ENCODE measurements at places on chromosomes 2 and 18.

GRCh38 chr2:88010136-88010535 is 6.2 kb downstream of the RNU2-63P start:
- DNase-seq: no peak

DNA sequence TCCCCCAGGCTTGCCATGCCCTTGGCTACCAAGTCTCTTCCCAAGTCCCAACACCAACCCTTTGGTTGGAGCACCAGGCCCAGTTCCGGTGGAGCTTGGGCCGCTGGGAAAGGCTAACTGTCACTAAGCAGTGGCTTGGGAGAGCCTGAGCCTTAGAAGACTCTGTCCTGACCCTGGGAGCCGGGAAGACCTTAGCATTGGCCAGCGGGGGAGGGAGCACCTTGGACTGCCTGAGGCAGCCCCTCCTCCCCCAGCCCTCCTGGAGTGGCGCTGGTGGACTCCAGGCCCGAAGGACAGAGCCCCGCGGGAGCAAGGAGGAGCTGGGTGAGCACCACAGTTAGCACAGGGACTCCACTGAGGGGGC is 62.5 kb upstream of the POMC start:
- no peak for DNase-seq

- DNase-seq: no peak
Observed at GRCh38 chr2:96806468-96807126, 9.5 kb upstream of the CNNM3 start.

DNA sequence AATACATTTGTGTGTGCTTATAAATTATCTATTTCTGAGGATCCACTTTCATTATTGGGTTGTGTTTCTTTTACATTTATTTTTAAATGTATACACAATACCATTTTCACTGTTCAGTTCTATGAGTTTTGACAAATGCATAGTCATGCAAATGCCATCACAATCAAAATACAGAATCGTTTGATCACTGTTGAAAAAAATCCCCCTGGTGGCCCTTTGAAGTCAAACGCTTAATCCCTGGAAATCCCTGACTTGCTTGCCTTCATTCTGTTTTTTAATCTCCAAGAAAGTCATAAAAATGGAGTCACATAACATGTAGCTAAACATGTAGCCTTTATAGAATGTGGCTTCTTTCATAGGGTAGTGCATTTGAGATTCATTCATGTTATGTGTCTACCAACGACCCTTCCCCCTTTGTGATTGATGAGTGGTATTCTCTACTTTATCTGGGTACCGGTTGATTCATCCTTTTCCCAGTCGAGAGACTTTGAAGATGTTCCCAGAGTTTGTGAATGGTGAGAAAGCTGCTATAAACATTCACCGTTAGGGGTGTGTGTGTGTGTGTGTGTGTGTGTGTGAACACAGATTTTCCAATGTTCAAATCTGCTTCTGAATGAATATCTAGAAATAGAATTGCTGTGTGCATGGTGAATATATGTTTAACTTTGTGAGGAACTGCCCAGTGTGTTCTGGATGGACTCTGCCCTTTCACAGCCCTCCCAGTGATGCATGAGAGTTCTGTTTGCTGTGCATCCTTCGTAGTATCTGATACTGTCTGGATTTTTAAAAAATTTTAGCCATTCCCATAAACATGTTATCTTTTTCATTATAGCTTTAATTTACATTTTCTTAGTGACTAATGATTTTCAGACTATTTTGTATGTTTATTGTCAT is 173.6 kb downstream of the GALR1 start:
- no peak for DNase-seq

GRCh38 chr2:36707050-36707449 is 10.5 kb downstream of the VIT start:
- no peak for DNase-seq

- DNase-seq: no peak
Observed at GRCh38 chr2:232993231-232993821, 19.7 kb downstream of the NGEF start.

DNA sequence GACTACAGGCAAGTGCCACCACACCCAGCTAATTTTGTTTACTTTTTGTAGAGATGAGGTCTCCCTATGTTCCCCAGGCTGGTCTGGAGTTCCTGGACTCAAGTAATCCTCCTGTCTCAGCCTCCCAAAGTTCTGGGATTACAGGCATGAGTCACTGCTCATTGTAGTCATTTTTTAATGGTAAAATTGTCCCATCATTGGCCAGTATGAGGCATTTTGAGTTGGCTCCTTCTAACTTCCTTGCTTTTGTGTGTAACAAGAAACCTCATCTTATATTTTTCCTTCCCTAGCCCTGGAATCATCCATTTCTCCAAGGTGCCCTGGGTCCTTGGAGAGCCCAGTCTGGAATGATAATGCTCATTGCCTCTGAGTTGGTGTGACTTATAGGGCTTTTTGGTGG is 148.5 kb downstream of the INHBB start:
- DNase-seq: no peak

- peak; percentile 29 for DNase-seq
Observed at GRCh38 chr2:118848381-118849225, 1.2 kb upstream of the EN1 start.

GRCh38 chr2:199907008-199907714 is 3.9 kb upstream of the C2orf69 start:
- no peak for DNase-seq

- no peak for DNase-seq
Observed at GRCh38 chr18:48565105-48565504, 26.3 kb downstream of the CTIF start.

GRCh38 chr2:37630301-37630700 is 41.1 kb downstream of the CDC42EP3 start:
- no peak for DNase-seq

- DNase-seq: no peak
Observed at GRCh38 chr2:121722479-121722878, 14.2 kb downstream of the NIFK start.

GRCh38 chr2:33021542-33022227 is 74.9 kb downstream of the LTBP1 start:
- no peak for DNase-seq

DNA sequence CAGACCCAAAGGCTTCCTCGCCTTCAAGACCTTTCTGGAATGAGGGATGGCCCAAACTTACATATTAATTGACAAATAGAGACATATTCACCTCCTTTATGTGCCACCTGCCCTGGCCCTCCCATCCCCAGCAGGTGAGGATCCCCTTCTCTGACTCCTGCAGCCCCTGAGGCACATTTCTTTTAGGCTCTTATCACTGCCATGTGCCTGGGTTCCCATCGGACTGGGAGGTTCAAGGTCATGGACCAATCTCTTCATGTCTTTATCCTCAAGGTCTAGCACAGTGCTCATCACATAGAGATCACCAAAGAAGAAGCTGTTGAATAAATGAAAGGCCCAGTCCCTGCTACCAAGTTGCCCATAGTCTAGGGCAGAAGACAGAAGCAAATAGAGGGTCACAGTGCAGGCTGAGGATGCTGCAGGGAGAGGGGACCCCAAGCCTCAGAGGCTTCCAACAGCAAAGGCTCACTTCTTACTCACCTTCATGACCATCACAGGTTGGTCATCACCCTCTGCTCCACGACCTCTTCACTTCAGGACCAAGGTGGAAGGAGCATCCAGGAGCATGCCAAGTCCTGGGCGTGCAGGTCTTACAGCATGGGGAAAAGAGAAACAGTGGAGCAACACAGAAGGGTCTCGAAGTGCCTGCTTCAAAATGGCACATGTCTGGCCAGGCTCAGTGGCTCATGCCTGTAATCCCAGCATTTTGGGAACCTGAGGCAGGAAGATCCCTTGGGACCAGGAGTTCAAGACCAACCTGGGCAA is 193.9 kb downstream of the SMAD2 start:
- DNase-seq: no peak

- no peak for DNase-seq
Observed at GRCh38 chr18:46958209-46958608, 40.8 kb downstream of the KATNAL2 start.

DNA sequence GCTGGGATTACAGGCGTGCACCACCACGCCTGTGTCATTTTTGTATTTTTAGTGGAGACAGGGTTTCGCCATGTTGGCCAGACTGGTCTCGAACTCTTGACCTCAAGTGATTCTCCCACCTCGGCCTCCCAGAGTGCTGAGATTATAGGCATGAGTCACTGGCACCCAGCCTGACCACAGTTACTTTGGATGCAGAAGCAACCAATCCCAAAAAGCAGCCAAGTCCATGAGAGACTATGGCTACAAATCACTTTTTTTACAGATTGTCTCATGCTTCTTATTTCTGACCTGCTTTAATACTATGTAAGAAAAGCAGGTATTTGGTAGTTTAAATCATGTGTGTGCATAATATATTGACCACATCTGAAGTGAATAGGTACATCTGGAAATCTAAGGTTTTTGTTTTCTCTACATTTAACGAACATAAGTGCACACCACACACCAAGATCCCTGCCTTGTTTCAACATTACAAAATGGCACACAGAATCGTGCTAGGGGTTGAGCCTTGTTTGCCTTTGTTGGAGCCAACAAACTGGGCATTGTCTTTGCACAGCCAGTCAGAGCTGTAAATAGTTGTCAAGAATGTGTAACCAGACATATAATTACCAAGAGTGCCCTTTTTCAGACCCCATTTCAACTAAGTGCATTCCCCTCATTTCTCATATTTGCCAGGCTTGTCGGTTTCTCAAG is 18.3 kb upstream of the MAP4K4 start:
- DNase-seq: no peak

- no peak for DNase-seq
Observed at GRCh38 chr2:48009256-48009655, 103.0 kb upstream of the FBXO11 start.

- no peak for DNase-seq
Observed at GRCh38 chr2:138275881-138276280, 225.7 kb upstream of the SPOPL start.

GRCh38 chr2:156908825-156909224 is 348.7 kb upstream of the GALNT5 start:
- DNase-seq: no peak

GRCh38 chr2:44894058-44894457 is 47.4 kb upstream of the SIX3 start:
- DNase-seq: no peak

GRCh38 chr18:48842259-48843061 is 108.3 kb downstream of the SMAD7 start:
- peak; percentile 28 for DNase-seq

GRCh38 chr2:100321179-100321865 is 979 bp downstream of the LONRF2 start:
- peak; percentile 52 for DNase-seq

- no peak for DNase-seq
Observed at GRCh38 chr2:102021779-102022178, 30.0 kb downstream of the IL1R2 start.

DNA sequence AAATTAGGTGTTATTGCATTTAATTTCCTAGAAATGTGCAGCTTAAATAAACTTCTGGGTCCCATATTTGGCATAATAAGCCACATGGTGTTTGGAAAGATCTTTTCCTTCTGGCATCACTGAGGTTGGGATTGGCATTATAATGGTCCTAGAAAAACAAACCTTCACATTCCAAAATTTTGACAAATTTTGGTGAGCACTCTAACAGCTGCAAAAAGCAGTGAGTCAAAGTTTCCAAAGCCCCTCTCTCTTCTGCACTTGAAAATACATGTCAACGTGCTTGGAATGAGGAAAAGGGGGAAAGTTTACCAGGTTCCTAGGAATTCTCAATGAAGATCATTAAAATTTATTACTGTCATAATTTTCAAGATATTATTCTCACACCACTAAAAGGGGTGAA is 77.8 kb upstream of the STK17B start:
- no peak for DNase-seq

GRCh38 chr2:142347751-142348150 is 216.9 kb upstream of the LRP1B start:
- no peak for DNase-seq

- no peak for DNase-seq
Observed at GRCh38 chr2:24874035-24874434, 46.0 kb downstream of the ADCY3 start.

DNA sequence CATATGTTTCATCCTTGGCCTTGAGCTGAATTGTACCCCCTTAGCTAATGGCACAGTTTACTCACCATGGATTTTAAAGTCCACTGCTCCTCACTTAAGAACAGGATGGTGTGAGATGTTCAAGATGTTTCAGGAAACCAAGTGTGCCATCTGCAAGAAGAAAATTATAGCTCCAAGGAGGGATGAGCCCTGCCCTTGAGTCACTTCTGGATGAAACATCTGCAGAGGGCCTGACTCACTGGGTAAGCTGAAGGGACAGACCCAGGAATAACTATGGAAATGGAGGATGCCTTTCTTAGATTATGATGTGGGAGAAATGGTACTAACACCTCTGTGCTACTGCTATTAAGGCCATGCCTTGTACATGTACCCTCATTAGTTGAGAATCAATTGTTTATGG is 6.4 kb downstream of the MARS2 start:
- no peak for DNase-seq

GRCh38 chr2:100817388-100817985 is 2.5 kb upstream of the NPAS2 start:
- no peak for DNase-seq

- no peak for DNase-seq
Observed at GRCh38 chr2:6214471-6214870, 522.3 kb downstream of the SOX11 start.

DNA sequence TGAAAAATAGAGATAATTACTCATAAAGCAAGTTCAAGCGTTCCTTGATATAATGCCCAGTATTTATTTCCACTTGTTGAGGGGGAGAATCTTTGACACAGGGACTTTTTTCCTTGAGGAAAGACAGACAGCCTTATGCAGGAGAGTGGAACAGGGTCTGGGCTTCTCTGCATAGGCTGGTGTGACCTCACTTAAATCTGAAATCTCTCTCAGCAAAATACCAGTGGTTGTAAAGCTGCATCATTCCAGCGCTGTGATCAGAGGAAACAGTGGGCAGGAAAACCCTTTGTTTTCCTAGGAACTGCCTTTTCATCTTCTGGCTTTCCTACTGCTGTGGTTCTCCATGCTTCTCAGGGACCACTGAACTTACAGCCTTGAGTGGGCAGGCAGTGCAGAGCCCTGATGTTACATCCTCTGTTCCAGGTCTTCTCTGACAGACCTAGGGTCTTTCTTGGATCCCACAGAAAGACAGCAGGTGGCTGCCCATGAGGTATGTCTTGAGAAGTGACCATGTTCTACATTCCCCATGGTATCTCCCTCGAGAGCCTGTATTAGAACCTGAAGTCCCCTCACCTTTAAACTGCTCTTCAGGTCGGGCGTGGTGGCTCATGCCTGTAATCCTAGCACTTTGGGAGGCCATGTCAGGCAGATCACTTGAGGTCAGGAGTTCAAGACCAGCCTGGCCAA is 17.6 kb upstream of the MAP4K4 start:
- DNase-seq: no peak

DNA sequence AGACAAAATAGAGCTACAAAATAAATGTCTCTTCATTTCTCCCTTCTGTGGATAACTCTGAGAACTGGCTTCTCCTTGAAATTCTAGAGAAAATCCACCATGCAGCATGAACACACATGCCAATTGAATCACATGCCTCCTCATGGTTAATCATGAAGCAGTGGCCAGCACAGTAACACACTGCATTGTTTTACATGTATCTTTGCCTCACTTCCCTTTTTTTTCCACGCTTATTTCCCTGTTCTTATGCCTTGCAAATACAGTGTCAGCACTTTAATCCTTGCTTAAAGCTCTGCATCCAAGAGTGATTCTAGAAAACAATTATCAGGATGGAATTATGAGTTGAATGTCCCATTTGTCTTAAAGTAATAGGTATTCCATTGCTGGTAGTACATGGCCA is 50.3 kb upstream of the ZBTB7C start:
- no peak for DNase-seq

Data from endothelial cell (in vitro differentiated cells).